ENCODE measurements at places on chromosomes 4 and X. TPM values are rescaled to one million over a fixed set of nuclear protein-coding genes. Genes with fewer than 3 reads are reported as not detected.

The XAGE1B gene
- total RNA-seq: not detected

The BEX5 gene
- total RNA-seq: 3.5 TPM

The FANCB gene
- total RNA-seq: 5.1 TPM

The HERC5 gene
- 1.7 TPM for total RNA-seq

The F9 gene
- not detected for total RNA-seq

The PAGE2B gene
- total RNA-seq: not detected

The PGAM4 gene
- total RNA-seq: not detected

The PLP1 gene
- not detected for total RNA-seq

The DAPP1 gene
- not detected for total RNA-seq

The COL25A1 gene
- 0.14 TPM for total RNA-seq
